ENCODE measurements at places on chromosomes 1 and 21.

DNA sequence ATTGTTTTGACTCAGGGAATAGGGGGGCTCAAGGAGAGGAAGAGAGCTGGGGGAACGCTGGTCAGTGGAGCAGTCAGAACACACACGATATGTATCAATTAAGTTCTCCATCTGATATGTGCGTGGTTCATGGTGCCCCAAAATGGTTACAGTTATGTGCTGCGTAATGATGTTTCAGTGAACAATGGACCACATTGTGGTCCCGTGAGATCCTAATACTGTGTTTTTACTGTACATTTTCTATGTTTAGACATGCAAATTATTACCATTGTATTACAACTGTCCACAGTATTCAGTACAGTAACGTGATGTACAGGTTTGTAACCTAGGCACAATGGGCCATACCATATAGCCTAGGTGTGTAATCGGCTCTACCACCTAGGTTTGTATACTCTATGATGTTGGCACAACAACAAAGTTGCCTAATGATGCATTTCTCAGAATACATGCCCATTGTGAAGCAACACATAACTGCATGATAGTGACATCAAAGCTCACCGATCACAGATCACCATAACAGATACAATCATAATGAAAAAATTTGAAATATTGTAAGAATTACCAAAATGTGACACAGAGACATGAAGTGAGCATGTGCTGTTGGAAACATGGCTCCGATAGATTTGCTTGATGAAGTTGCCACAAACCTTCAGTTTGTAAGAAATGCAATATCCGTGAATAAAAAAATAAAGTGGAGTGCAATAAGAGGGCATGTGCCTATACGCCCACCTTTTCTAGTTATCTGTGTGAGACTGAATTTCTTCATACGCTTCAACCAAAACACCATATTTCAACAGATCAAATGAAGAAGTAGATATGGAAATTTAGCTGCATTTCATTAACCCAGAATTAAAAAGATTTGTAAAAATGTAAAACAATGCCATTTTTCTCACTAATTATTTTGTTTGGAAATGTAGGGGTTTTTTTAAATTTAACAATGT lies 14.8 kb upstream of the TMEM54 start:
- DNase-seq, result no peak

GRCh38 chr1:34054920-34055319 lies 110.1 kb downstream of the CSMD2 start:
- no peak for DNase-seq

- no peak for DNase-seq
These were observed 54.0 kb downstream of the PIK3CD start for GRCh38 chr1:9705337-9706093.

DNA sequence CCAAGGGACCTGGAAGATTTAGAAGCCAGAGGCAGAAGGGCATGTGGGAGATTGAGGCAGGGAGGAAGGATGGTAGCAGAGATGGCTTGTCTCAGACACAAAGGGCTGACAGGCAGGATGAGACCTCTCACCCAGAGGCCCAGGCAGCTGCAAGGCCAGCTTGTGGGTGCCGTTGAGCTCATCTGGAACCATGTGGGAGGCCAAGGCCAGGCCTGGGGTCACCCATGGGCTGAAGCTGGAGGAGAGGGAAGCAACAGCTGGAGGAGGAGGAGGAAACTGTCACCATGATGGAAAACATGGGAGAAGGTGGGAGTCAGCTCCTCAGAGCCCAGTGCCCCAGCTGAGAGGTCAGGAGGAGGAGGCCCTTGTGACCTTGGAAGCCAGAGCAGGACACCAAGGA lies 6.4 kb downstream of the CRABP2 start:
- no peak for DNase-seq

GRCh38 chr1:29129916-29130315 lies 6.2 kb upstream of the TMEM200B start:
- no peak for DNase-seq

GRCh38 chr21:46115441-46116188 lies 17.7 kb downstream of the COL6A2 start:
- DNase-seq, result no peak

DNA sequence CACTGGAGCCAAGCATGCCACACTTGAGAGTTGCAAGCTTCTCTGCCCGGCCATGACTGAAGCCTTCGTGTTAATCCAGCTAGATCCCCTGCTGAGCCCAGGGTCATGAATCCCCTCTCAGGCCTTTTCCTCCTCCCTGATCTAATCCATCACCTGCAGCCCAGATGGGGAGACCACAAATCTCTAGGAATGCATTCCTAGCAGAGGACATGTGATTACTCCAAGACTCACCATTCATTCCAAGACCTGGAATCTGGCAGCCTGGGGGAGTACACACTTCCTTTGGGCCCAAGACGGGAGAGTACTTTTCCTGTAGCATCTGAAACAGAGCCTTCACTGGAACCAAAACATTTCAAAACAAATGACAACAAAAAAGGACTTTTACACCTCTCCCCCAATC lies 269.3 kb upstream of the NFIA start:
- no peak for DNase-seq

- peak; percentile 19 for DNase-seq
These were observed 163.4 kb upstream of the USP24 start for GRCh38 chr1:55378582-55378981.

- DNase-seq, result peak; percentile 68
These were observed 38.8 kb downstream of the POFUT2 start for GRCh38 chr21:45248893-45249381.

DNA sequence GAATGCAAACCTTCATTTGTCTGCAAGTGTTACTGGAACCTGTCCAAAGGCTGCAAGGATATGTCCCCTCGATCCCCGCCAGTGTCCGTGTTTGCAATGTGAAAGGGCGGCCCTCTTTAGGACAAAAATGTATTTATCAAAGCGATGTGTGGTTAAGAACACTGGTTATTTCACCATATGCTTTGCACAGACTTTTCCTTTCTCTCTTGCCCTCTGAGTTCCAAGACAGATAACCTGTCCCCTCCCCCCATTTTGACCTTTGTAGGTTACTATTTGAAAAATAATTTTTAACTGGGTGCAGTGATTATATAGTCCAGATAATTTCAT lies 1.8 kb downstream of the CHRM3 start:
- no peak for DNase-seq

- no peak for DNase-seq
These were observed 397.2 kb downstream of the OMA1 start for GRCh38 chr1:58149271-58149812.

GRCh38 chr21:40586575-40586974 lies 260.4 kb downstream of the DSCAM start:
- no peak for DNase-seq

- no peak for DNase-seq
These were observed 160.8 kb upstream of the SGIP1 start for GRCh38 chr1:66373157-66373591.

DNA sequence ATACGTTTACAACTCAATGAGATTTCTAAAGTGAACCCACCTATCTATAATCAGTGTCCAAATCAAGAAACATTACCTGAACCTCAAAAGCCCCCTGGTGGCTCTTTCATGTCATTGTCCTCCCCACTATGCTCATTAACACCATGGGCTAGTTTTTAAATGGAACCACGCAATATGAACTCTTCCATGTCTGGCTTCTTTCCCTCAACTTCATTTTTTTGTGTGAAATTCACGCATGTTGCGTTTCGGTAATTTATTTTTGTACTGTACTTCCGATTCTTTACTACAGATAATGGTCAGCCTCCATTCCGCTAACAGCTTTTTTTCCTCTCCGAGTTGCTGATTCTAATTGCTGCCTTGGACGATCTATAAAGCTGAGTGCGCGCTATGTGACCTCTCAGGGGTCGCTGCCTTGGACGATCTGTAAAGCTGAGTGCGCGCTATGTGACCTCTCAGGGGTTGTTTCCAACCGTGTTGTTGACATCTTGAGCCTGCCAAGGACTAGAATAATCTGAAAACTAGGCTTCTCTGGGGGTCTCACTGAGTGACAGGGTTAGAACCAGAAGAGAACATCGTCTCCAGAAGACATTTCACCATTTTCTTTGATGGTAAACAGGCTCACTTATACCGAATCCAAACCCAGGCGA lies 1.1 kb upstream of the CACYBP start:
- DNase-seq, result no peak

DNA sequence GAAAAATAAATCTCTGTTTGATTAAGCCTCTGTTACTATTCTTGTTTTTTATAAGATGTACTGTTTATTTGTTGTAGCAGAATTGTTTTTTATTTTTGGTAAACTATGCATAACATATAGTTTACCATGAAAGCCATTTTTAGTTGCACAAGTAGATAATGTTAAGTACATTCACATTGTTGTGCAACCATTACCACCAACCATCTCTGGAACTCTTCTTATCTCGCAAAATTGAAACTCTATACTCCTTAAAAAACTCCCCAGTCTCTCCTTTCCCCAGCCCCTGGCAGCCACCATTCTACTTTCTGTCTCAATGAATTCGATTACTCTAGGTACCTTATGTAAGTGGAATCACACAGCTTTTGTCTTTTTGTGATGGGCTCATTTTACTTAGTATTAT lies 27.4 kb upstream of the UHMK1 start:
- DNase-seq, result no peak

- DNase-seq, result no peak
These were observed 19.7 kb upstream of the ARF1 start for GRCh38 chr1:228062812-228063211.

- DNase-seq, result no peak
These were observed 12.8 kb downstream of the ADARB1 start for GRCh38 chr21:45087022-45087823.

DNA sequence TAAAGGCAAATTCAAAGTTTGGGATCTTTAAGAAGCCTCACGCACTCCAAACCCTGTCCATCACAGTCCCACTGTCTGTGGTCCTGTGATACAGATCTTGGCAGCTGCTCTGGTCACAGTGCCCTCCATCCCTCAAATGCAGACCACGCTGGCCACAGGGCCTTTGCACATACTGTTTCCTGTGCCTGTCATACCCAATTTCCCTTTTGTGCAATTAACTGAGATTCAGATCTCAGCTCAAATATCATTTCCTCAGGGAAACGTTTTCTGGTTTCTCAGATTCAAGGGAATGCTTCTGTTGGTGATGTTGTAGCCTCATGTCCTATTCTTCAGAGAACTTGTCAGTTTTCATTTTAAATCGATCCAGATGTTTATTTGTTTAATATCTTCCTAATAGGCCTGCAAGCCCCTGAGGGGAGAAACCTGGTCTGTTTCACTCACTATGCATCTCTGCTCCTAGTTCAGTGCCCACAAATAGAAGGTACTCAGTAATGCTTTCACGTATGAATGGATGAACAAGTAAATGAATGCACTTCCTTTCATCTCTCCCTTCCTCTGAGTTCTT lies 24.2 kb upstream of the GRIK3 start:
- DNase-seq, result no peak

DNA sequence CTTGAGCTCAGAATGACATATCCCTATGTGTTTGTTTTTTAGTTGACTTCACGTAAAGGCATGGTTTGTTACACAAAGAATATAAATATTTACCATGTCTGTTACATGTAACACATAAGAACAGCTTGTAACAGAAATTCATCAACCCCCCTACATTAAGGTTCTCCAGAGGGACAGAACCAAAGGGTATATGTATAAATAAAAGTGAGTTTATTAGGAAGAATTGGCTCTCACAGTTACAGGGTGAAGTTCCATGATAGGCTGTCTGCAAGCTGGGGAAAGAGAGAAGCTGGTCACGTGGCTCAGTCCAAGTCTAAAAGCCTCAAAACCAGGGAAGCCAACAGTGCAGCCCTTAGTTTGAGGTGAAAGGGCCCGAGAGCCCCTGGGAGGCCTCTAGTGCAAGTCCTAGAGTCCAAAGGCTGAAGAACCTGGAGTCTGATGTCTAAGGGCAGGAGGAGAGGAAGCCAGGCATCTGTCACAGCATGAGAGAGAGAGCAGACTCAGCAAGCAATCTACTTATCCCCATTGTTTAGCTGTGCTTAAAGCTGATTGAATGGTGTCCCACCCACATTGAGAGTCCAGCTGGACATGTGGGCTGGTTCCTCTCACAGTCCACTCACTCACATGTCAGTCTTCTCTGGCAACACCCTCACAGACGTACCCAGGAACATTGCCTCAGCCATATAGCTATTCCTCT lies 15.8 kb downstream of the THRAP3 start:
- peak; percentile 48 for DNase-seq

Data from retina (tissue), 1 donor.